ENCODE measurements at places on chromosomes 5 and 9. TPM values are rescaled to one million over a fixed set of nuclear protein-coding genes. Genes with fewer than 3 reads are reported as not detected.

- H3K4me1 ChIP-seq = peaks cover 11% of the 10 kb centered on the region
- no peak overlapping the region for H3K4me3 ChIP-seq
- no peaks in the 10 kb centered on the region for H3K27me3 ChIP-seq
- peak; percentile 53 for DNase-seq
- peak overlapping the region; percentile 58 for H3K27ac ChIP-seq
These were observed 62.4 kb upstream of the FSD1L start for GRCh38 chr9:105385381-105385985.

DNA sequence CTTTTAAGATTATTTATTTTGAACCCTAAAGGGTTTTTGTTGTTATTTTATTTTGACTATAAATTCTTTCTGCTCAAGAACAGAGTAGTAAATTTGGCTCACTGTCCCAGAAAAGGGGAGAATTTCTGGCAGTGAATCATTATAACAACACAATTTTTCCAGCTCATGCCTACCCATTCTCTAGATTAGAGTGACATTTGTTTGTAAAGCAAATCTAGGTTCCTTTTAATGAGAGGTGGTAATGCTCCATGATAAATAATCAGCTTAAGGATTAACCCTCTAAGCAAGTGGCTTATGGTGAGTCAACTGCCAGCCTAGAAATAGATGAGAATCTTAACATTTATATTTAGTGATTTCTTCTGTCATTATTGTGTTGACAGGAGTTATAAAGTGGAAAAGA, 409.2 kb downstream of the NFIB start:
- no peaks in the 10 kb centered on the region for H3K4me1 ChIP-seq
- no peak for DNase-seq
- no peak overlapping the region for H3K27ac ChIP-seq

Gene LRRC70
- not detected for polyA plus RNA-seq

DNA sequence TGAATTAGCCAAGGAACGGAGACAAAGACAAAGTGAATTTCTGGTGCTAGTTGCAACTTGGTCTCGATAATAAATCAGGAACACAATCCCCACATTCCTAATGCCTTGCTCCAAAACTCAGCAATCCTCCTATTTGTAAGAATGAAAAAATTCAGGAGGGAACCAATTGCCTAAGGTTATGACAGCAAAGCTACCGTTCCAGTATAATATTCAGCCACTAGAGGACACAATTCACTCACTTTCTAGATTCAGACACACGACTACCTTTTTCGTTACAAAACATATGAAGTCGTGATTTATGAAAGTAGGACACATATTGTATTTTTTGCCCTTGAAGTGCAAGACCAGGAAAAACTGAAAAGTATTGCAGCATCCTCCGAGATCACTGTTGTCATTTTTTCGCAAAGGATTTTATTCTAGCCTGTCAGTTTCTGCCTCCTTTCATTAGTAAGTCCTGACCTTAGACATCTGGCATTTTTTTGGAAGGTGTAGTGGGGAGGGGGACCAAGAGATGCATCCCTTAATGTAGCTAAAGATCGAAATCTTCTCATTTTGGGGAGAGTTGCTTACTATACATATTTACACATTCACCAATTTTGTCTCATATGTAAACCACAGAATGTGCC, 133.1 kb downstream of the DOCK8 start:
- no peak overlapping the region for H3K27ac ChIP-seq
- DNase-seq = no peak
- peaks cover 100% of the 10 kb centered on the region for H3K36me3 ChIP-seq
- no peaks in the 10 kb centered on the region for H3K4me1 ChIP-seq

GRCh38 chr5:57841676-57842363, 359.2 kb upstream of the ACTBL2 start:
- no peaks in the 10 kb centered on the region for H3K4me1 ChIP-seq
- H3K36me3 ChIP-seq = no peaks in the 10 kb centered on the region
- DNase-seq = no peak
- H3K27ac ChIP-seq = no peak overlapping the region

DNA sequence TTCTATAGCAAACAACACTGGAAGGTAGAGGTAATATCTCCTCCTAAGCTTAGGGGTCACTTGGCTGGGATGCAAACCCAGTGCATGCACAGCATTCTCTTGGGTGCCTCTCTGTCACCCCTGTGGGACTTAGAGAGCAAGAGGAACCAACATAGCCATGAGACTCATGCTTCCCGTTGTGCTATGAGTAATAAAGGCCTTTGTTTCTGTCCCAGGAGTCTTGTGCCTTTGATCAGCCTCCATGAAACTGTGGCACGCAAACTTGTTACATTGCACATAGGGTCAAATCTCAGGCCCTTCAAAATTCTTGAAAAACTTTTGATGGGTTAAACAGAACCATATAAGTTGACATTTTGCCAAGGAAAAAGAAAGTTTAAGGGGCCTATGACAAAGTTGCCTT, 272.8 kb downstream of the TAF11L14 start:
- no peak for DNase-seq
- H3K4me3 ChIP-seq = no peak overlapping the region
- no peaks in the 10 kb centered on the region for H3K27me3 ChIP-seq
- H3K4me1 ChIP-seq = peaks cover 2% of the 10 kb centered on the region
- H3K27ac ChIP-seq = no peak overlapping the region

Gene PHF24
- not detected for polyA plus RNA-seq

DNA sequence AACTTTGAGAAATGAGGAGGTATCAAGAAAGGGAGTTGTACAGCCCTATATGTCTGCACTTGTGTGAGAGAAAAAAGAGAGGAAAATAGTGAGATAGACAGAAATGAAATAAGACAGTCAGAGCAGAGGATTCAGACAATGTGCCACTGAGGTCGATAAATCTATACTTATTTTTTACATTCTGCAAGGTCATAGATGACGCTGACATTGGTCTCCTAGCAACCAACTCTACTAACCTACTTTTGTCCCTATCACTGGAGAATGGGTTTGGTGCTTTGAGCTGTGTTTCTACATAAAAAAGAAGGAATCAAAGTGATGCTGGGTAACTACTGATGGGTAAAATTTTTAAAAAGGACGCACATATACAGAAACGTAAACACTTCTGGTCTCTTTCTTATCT, 573.3 kb upstream of the RORB start:
- no peaks in the 10 kb centered on the region for H3K27me3 ChIP-seq
- no peaks in the 10 kb centered on the region for H3K4me1 ChIP-seq
- no peak for DNase-seq
- H3K4me3 ChIP-seq = no peak overlapping the region

- no peaks in the 10 kb centered on the region for H3K4me1 ChIP-seq
- DNase-seq = no peak
- no peak overlapping the region for H3K4me3 ChIP-seq
- H3K36me3 ChIP-seq = no peaks in the 10 kb centered on the region
- no peaks in the 10 kb centered on the region for H3K27me3 ChIP-seq
- H3K27ac ChIP-seq = no peak overlapping the region
These were observed 487.2 kb upstream of the ST8SIA4 start for GRCh38 chr5:101390151-101390908.

GRCh38 chr5:677131-678101, 15.7 kb downstream of the TPPP start:
- no peaks in the 10 kb centered on the region for H3K36me3 ChIP-seq
- no peak overlapping the region for H3K4me3 ChIP-seq

DNA sequence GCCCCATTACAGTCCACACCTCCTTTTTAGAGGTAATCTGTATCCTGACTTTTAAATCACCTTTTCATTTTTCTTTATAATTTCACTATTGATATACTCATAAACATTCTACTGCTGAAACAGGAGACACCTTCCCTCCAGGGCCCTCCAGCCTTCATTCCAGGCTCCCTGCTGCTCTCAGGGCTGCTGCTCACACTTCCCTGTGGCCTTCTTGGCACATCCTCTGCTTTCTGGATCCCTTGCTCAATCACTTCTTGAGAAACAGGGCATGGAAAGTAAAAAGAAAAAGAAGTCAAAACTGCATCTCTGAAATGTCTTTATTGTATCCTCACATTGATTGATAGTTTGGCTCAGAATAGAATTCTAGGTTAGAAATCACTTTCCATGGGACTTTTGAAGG, 19.3 kb upstream of the WNT8A start:
- no peak for DNase-seq
- no peak overlapping the region for H3K4me3 ChIP-seq
- H3K27me3 ChIP-seq = no peaks in the 10 kb centered on the region
- H3K27ac ChIP-seq = no peak overlapping the region
- peaks cover 10% of the 10 kb centered on the region for H3K4me1 ChIP-seq

GRCh38 chr5:95956021-95956899, 5.4 kb downstream of the ELL2 start:
- H3K4me3 ChIP-seq = no peak overlapping the region
- H3K4me1 ChIP-seq = peaks cover 39% of the 10 kb centered on the region
- no peak overlapping the region for H3K27ac ChIP-seq
- DNase-seq = no peak

DNA sequence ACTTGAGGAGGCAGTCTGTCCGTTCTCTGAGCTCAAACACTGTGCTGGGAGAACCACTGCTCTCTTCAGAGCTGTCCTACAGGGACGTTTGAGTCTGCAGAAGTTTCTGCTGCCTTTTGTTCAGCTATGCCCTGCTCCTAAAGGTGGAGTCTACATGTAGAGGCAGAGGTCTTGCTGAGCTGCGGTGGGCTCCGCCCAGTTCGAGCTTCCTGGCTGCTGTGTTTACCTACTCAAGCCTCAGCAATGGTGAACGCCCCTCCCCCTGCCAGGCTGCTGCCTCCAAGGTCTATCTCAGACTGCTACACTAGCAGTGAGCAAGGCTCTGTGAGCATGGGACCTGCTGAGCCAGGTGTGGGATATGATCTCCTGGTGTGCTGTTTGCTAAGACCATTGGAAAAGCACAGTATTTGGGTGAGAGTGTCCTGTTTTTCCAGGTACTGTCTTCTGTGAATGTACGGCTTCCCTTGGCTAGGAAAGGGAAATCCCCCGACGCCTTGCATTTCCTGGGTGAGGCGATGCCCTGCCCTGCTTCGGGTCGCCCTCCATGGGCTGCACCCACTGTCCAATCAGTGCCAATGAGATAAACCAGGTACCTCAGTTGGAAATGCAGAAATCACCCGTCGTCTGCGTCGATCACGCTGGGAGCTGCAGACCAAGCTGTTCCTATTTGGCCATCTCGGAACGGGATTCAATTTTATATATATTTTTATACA, 58.5 kb downstream of the CNTRL start:
- H3K27me3 ChIP-seq = no peaks in the 10 kb centered on the region
- DNase-seq = no peak
- no peak overlapping the region for H3K4me3 ChIP-seq
- peaks cover 33% of the 10 kb centered on the region for H3K36me3 ChIP-seq

Gene SPINK13
- not detected for polyA plus RNA-seq

GRCh38 chr5:14741801-14742440, 77.4 kb downstream of the OTULIN start:
- H3K36me3 ChIP-seq = no peaks in the 10 kb centered on the region

GRCh38 chr5:169085212-169085611, 215.7 kb downstream of the SLIT3 start:
- H3K4me1 ChIP-seq = no peaks in the 10 kb centered on the region
- H3K36me3 ChIP-seq = no peaks in the 10 kb centered on the region
- no peaks in the 10 kb centered on the region for H3K27me3 ChIP-seq
- H3K4me3 ChIP-seq = no peak overlapping the region

Gene PCDHGA7
- not detected for polyA plus RNA-seq
